Caki2 (cell line): ENCODE measurements at places on chromosomes 5 and 9.

DNA sequence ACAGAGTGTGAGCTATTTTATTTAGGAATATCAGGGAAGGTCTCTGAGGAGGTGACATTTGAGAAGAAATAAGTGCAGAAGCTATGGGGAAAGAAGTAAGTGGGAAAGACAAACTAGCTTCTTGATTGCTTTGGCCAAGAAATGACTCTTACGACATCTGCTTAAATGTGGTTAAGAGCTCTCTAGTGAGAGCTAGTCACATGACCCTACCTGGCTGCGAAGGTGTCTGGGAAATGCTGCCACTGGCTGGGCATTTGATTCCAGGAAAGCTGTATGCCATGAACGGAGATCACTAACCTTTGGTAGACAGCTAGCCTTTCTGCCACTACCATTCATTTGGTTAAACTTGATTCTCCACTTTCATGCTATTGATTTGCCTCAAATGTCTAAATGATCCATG, 80.1 kb downstream of the KIAA0825 start:
- DNase-seq: no peak

DNA sequence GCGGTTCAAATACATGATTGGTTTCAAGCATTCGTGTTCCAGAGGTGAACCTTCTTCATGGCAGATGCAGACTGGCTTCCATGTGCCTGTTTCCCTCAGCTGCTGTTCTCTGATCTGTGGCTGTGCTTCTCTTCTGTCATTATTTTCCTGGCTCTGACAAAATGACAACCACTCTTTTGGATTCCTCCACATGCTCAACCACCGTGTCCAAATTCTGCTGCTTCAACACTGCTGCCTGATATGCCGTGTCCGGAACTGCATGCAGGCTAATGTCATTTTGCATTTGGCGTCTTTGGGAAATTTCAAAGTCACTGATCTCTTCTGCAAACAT, 368.7 kb upstream of the ZNF608 start:
- DNase-seq: no peak

GRCh38 chr5:65121880-65122436, 353.2 kb downstream of the CWC27 start:
- no peak for DNase-seq

GRCh38 chr9:91208837-91209236, 152.9 kb downstream of the AUH start:
- DNase-seq: no peak

DNA sequence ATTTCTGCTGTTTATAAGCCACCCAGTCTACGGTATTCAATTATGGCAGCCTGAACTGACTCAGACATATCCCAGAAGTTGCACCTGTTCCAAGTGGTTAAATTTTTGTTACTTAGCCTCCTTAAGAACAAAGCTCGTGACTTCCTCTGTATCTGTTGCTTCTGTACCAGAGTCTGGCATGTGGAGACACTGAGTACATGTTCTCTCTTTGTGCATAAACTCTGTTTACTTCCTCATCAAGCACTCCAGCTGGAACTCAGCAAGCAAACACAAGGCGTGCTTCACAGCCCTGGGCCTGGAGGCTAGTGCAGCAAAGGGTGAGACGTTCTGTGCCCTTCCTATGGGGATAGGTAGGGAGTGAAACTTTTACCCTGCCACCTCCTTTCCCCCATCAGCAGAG, 19.0 kb downstream of the C9orf152 start:
- DNase-seq: no peak

DNA sequence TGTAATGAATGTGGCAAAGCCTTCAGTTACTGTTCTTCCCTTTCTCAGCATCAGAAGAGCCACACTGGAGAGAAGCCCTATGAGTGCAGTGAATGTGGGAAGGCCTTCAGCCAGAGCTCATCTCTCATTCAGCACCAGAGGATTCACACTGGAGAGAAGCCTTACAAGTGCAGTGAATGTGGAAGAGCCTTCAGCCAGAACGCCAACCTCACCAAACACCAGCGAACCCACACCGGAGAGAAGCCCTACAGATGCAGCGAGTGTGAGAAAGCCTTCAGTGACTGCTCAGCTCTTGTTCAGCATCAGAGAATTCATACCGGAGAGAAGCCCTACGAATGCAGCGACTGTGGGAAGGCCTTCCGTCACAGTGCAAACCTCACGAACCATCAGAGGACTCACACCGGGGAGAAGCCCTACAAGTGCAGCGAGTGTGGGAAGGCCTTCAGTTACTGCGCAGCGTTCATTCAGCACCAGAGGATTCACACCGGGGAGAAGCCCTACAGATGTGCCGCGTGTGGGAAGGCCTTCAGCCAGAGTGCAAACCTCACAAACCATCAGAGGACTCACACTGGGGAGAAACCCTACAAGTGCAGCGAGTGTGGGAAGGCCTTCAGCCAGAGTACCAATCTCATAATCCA, 6.8 kb downstream of the RPL12 start:
- DNase-seq: no peak

DNA sequence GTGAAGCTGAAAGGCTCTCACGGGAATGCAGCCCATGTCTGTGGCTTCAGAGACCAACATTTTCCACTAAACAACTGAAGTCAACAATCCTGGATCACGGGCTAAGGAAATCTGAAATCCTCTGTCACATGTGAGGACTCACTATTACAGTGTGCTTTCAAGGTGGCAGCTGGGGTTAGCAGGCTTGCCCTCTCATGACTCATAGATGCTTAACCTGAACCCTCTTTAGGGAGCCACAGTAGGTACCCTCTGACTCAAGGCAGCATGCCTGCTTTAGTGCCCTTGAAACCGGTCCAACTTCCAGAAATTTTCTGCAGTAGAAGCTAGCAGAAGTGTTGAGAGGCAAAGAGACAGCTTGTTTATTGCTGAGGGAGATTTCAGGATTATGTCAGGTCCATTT, 232.5 kb downstream of the GABRB2 start:
- no peak for DNase-seq
